ENCODE measurements at places on chromosomes 4 and X. TPM values are rescaled to one million over a fixed set of nuclear protein-coding genes. Genes with fewer than 3 reads are reported as not detected.

GRCh38 chrX:103063918-103064434 is at the start of gene BEX1:
Gene BEX1, minus strand, starts transcription at chrX:103064171. Its CDS starts 897 bp downstream, at chrX:103063274.
- H3K36me3 ChIP-seq, result no peaks in the 10 kb centered on the region
- no peaks in the 10 kb centered on the region for H3K27me3 ChIP-seq
- H3K4me1 ChIP-seq, result no peaks in the 10 kb centered on the region
- H3K27ac ChIP-seq, result no peak within 1 kb of the TSS
- peak within 1 kb of the TSS; percentile 83 for H3K4me3 ChIP-seq

DNA sequence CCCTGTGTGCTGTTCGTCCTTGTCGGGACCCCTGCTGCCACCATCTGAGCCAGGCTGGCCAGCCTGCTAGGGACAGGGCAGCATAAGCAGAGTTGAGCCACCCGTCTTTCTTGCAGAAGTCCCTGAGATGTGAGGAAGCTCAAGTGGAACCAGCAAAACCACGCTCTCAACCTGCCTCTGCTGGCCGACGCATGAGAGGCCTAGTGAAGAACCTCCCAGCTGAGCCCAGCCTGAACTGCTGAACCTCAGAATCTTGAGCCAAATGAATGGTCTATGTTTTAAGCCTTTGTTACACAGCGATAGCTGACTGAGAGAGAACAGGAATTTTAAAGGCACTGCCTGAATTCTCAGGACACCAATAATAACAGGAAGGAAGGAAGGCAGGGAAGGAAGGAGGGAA is 98.9 kb upstream of the ADRA2C start:
- H3K4me1 ChIP-seq, result no peaks in the 10 kb centered on the region
- no peak overlapping the region for H3K4me3 ChIP-seq
- DNase-seq, result no peak
- H3K27ac ChIP-seq, result no peak overlapping the region
- H3K36me3 ChIP-seq, result no peaks in the 10 kb centered on the region
- no peaks in the 10 kb centered on the region for H3K27me3 ChIP-seq

- peaks cover 24% of the 10 kb centered on the region for H3K36me3 ChIP-seq
- no peaks in the 10 kb centered on the region for H3K4me1 ChIP-seq
- no peaks in the 10 kb centered on the region for H3K27me3 ChIP-seq
- no peak for DNase-seq
Observed at GRCh38 chrX:23783589-23784469, 856 bp downstream of the SAT1 start.

DNA sequence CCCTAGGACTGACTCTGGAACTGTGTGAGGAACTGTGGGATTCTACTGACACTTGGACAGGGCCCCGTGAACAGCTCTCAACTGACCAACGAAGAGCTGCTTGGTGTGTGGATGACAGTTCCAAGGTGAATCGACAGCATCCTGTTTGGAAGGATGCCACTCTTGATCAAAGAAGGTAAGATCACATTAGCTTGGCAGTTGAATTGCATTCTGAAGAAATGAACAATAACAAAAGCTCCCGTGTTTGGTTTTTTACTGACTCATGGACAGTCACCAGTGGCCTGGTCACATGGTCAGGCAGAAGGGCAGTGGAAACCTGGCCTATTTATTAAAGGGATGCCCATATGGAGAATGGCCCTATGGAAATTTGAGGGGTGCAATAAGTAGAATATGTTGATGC is 33.1 kb upstream of the GPR34 start:
- no peak for DNase-seq
- H3K27me3 ChIP-seq, result no peaks in the 10 kb centered on the region
- no peaks in the 10 kb centered on the region for H3K4me1 ChIP-seq
- H3K27ac ChIP-seq, result no peak overlapping the region
- H3K4me3 ChIP-seq, result no peak overlapping the region
- peaks cover 63% of the 10 kb centered on the region for H3K36me3 ChIP-seq

Gene GUCY1B1
- 0.59 TPM for total RNA-seq

Data from H9 (cell line).